NCI-H2171 treated with DMSO at 0.1 percent for 48 hours (cell line): ENCODE measurements at places on chromosomes 5 and 9.

- no peak for DNase-seq
These were observed 12.3 kb upstream of the KCNIP1 start for GRCh38 chr5:170491479-170491878.

GRCh38 chr9:12702160-12702758, 9.1 kb downstream of the TYRP1 start:
- DNase-seq, result peak; percentile 66

- no peak for DNase-seq
These were observed 60.6 kb downstream of the FBXL17 start for GRCh38 chr5:108321341-108321740.

- no peak for DNase-seq
These were observed 90.9 kb upstream of the MINAR2 start for GRCh38 chr5:129656952-129657351.

GRCh38 chr9:126217250-126217653, 109.4 kb upstream of the MVB12B start:
- DNase-seq, result no peak

GRCh38 chr9:113578279-113578865, 114.8 kb downstream of the RGS3 start:
- DNase-seq, result no peak

DNA sequence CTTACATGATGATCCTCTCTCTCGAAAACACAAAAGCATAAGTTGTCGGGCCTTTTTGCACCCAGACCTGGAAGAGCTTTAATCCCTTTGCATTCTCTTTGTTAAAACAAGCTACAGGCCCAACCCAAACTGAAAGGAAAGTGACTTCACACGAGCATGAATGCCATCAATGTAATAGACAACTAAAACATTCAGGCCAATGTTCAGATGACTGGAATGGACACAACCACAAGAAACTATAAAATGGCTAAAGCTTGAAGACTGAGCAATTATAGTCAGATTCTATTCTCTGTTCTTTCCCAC, 45.5 kb downstream of the RFX3 start:
- no peak for DNase-seq

GRCh38 chr5:180522330-180522729, 28.2 kb downstream of the CNOT6 start:
- DNase-seq, result no peak

GRCh38 chr5:80069251-80069800, 34.2 kb downstream of the THBS4 start:
- peak; percentile 45 for DNase-seq

- no peak for DNase-seq
These were observed 10.2 kb upstream of the SLC46A2 start for GRCh38 chr9:112900901-112901300.

GRCh38 chr5:78610636-78611035, 37.9 kb downstream of the LHFPL2 start:
- DNase-seq, result no peak

GRCh38 chr5:139185589-139185988, 12.6 kb downstream of the SIL1 start:
- DNase-seq, result no peak

DNA sequence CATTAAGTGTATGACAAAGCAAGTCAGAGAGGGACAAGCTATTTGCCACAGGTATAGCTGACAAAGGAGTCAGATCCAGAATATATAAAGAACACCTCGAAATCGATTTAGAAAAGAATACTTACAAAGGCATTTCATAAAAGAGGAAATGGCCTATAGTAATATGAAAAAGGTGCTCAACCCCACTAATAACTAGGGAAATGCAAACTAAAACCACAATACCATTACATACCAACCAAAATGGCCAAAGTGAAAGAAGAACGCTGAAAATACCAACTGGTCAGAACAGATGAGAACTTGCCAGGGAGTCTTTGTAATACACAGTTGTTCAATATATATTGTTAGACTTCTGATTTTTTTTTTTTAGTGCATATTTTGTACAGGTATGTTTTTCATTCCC, 152.9 kb downstream of the CDC42SE2 start:
- DNase-seq, result no peak

GRCh38 chr9:130421802-130422276, 22.9 kb upstream of the ASS1 start:
- DNase-seq, result peak; percentile 99

GRCh38 chr9:136925414-136926153, 19.0 kb downstream of the FBXW5 start:
- DNase-seq, result no peak

DNA sequence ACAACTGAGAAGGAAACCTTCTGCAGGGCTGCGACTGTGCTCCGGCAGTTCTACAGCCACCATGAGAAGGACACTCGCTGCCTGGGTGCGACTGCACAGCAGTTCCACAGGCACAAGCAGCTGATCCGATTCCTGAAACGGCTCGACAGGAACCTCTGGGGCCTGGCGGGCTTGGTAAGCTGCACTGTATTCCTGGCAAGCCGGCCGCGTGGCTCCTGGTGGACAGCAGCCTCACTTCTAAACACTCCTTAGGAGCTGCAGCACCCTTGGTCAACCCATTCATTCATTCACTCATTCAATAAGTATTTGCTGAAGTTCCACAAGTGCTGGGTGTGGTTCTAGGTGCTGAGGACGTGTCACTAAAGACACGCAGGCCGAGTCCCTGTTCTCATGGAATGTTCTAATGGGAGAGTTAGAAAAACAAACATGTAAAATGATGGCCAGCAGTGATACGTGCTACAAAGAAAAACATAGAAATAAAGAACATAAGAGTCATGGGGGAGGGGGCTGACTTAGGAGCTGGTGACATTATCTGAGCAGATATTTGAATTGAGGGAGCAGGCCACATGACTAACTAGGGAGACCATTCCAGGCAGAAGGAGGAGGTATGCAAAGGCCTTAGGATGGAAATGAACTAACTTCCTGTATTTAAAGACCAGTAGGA, 6.1 kb downstream of the IL4 start:
- DNase-seq, result no peak

DNA sequence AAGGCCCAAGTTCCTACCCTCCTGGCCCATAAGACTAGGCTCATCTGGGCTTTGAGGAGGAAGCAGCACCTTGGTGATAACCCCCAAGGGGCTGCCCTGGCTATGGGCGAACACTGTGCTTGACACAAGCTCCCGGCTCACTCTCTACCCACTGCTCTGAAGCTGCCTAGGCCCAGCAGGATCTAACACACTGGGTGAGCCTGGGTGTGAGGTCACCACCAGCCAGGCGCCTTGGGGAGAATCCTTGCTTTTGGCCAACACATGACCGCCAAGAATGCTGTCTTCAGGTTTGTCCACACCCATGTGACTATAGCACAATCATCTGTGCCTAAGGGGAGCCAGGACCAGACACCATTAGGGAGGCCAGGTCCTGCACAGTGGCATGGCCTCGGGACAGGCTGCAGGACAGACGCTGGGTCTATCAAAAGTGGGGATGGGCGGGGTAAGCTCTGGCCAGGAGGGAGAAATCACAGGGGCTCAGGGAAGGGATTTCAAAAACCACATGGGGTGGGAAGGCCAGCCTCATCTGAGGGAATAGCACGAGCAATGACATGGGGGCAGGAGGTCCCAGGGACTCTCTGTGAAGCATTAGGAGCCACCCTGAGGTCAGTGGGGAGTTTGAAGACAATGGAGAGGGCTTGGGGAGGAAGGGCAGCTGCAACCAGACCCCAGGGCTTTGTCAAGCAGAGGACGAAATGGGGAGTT, 29.6 kb downstream of the BICD2 start:
- DNase-seq, result no peak

DNA sequence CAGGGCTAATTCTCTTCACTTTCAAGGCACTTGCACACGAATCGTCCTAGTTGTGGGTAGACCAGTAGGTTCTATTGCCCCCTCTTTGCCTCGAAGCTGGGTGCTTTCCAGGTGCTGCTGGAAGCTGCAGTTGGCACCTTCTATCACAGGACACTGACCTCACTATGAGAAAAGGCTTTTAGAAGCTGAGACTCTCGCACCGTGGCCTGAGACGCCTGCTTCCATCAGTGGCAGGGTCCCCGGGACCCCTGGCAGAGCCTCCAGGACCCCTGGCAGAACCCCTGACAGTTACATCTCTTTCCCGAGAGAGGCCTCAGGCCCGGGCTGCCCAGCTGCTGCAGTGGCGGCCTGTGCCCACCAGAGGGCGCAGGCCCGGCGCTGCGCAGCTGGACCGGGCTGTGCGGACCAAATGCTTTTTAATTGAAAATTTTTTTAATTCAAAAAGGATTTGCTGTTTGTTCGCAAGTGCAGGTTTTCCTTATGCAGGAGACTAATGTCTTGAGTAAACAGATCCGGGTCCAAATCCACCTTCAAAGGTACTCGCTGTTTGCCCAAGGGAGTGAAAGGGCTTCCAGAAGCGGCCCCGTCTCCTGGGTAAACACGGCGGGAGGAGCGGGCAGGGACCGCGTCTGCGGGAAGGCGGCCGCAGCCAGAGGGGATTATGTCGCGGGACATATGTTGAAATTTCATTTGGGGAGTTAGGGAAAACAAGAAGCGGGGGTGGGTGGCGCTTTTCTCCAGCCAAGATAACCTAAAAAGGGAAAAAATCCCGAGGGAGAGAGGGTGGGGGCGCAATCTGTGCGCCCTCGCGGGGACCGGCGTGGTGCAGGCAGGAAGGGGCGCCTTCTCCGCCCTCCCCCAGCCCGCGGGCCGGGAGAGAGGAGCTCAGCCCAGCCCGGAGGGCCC, 114.5 kb upstream of the LMX1B start:
- DNase-seq, result peak; percentile 61

DNA sequence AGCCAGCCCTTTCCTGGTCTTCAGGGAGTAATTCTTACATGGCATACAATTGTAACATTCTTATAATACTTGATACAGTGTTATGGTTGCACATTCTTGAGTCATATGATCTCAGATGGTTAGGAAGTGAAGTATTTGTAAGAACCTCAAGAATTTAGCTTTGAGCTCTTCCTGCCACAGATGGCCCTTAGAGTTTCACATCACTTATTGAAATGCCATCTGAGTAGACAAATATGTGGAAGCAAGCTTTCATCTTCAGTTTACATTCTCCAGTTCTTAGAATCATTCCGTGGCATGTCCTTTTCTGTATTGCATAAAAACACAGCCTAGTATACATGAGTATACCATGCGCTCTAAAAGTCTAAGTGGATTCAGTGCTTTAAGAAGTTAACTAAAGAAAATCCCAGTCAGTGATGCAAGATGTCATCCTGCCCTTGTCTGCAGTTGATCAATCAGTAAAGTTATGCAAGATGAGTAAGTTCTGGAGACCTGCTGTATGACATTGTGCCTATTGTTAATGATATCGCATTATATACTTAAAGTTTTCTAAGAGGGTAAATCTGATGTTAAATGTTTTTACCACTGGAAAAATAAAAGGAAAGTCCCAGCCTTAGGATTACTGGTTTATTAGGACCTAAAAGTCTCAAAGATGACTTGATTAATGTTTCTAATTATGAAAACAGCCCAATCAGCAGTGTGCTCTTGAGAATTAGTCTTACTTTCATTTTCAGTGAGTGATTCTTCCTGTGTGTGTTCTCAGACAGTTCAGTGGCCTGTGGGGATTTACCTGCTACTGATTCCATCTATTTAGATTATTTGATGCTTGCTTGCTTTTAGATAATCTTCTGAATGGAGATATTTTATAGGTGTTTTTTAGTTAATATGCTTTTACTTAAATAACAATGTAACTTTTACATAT, 29.4 kb downstream of the RHOBTB3 start:
- DNase-seq, result no peak

GRCh38 chr9:37148181-37148580, 27.8 kb downstream of the ZCCHC7 start:
- DNase-seq, result no peak

GRCh38 chr9:104993291-104993963, 65.5 kb upstream of the ABCA1 start:
- no peak for DNase-seq

- DNase-seq, result no peak
These were observed 18.3 kb downstream of the PTGES2 start for GRCh38 chr9:128109050-128109709.

DNA sequence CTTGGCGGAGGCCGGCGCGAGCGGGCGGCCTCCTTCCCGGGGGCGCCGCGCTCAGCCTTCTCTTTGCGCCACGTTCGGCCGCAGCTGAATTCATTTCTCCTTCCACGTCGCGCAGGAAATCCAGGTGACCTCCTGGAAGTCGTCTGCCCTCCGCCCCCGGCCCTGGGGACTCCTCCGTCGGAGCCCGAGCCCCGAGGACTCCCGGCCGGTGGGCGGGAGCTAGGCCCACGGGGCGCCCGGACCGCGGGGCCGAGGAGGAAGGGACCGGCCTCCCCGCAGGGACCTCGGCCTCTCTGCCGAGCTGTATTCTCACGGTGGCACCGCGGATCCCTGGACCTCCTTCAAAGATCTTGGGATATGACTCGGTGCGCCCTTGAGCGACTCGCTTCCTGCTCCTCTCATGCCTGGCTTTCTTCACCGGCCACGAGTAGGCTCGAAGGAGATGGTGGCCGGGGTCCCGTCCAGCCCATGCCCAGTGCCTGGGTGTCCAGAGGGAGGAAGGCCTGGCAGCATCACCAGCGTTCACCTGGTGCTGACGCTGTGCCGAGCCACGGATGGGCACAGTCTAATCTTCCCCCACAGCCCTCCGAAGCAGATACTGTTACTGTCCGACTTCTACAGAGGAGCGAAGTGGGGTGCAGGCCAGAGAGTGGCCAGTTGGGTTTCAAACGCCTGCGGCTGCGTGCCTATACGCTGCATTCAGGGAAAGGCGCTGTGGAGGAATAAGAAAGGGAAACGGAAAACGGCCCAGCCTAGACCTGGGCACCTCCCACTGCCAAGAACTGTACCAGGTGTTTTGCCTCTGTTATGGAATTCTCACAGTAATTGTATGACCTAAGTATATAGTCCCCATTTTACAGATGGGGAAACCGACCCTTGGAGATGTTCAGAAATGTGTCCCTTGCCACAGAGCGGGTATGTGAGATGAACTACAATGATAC, 47.3 kb downstream of the PAX5 start:
- no peak for DNase-seq

DNA sequence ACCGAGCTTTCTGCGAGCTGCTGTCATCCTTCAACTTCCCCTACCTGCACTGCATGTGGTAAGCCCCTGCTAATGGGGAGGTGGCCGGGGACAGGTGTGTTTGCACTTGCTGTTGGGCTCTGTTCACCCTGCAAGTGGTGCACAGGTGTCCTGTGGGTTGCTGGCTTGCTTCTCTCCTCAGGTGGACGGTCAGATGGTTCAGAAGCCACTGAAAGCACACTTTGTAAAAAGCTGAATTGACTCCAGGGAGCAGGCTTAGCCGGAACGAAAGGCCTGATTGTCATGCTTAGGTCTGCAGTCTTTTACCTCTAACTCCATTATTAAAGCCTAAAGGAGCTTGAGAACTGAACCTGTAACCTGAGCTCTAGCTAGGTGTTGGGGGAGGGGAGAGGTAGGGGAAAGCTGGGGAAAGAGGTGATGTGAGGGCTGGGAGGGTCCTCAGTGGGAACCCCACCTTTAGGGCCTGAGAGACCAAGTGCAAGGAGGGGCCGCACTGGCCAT, 37.6 kb downstream of the ACER2 start:
- no peak for DNase-seq

DNA sequence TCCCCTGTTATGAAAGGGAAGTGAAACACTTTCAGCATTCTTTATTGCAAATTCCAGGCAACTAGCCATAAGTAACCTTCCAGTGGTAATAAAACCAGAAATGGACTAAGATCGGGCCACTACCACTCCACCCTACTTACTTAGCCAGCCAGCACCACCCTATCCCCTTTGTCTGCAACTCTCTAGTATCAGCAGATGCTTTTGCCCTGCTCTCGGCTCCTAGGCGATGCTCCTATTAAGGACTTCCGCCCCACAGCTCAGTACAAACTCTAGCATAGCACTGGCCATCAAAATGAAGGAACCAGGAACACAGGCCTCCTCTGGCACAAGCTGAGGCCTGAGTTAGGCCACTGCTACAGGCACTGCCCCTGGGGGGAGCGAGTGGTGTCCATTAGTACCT, 81.2 kb downstream of the GLDC start:
- no peak for DNase-seq

GRCh38 chr9:33943389-33943788, 105.3 kb downstream of the UBAP2 start:
- no peak for DNase-seq
